Stimulated activated CD8-positive, alpha-beta memory T cell treated with anti-CD3 and anti-CD28 coated beads, Interleukin-15, amount 100 ng/mL, for 4 hours (primary cell): ENCODE measurements at places on chromosomes 16 and 17.

GRCh38 chr16:24737391-24737871 lies 8.0 kb downstream of the TNRC6A start:
- DNase-seq, result no peak

GRCh38 chr16:74902161-74902560 lies 82.8 kb downstream of the WDR59 start:
- no peak for DNase-seq

GRCh38 chr17:33593991-33594390 lies 300.9 kb upstream of the ASIC2 start:
- no peak for DNase-seq

DNA sequence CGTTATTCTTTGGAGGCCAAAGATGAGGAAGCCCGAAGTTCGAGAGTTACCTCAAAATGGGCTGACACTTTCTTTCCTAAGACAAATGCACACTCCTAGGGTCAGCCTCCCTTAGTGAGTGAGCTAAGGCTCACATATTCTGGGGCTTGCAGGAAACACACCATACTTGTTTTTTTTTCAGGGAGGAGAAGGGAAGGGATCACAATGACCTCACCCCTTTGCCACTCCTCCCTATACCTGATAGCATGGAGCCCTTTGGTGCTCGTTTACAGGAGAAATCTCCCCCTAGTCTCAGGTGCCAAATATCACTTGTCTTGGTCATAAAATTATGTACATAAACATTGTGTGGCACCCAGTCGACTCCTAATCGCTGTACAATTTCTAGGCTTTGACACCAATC lies 4.6 kb upstream of the TMEM100 start:
- no peak for DNase-seq

- no peak for DNase-seq
These were observed 82.0 kb upstream of the PLCG2 start for GRCh38 chr16:81696961-81697615.

DNA sequence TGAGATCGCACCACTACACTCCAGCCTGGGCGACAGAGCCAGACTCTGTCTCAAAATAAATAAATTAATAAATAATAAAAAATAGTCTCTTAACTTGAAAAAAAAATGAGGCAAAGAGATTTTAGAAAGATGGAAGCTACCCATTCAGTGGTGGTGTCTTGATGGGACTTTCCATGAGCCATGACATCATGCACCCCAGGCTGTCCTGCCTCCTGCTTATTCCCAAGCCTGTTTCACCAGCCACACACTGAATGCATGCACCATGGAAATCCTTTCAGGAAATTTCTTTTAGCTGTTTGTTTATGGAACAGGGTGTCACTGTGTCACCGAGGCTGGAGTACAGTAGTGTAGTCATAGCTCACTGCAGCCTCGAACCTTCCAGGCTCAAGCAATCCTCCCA lies 8.9 kb upstream of the DLX3 start:
- DNase-seq, result no peak

DNA sequence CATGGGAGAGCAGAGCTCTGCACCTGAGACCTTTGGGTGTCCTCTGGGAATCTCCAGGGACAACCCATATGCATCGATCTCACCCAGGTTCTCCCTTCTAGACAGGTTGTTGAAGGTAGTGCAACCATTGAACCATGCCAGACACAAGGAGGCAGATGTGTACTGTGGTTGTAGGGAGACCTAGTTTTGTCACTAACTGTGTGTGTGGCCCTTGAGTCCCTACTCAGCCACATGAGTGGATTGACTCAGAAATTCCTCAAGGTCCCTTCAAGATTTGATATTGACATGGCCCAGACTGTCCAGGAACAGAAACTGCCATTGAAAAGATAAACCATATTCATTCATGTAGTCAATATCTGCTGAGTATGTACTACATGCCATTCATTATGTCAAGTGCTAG lies 396.4 kb upstream of the CCL2 start:
- DNase-seq, result no peak

- DNase-seq, result no peak
These were observed 6.1 kb upstream of the SERPINF2 start for GRCh38 chr17:1736348-1737281.

DNA sequence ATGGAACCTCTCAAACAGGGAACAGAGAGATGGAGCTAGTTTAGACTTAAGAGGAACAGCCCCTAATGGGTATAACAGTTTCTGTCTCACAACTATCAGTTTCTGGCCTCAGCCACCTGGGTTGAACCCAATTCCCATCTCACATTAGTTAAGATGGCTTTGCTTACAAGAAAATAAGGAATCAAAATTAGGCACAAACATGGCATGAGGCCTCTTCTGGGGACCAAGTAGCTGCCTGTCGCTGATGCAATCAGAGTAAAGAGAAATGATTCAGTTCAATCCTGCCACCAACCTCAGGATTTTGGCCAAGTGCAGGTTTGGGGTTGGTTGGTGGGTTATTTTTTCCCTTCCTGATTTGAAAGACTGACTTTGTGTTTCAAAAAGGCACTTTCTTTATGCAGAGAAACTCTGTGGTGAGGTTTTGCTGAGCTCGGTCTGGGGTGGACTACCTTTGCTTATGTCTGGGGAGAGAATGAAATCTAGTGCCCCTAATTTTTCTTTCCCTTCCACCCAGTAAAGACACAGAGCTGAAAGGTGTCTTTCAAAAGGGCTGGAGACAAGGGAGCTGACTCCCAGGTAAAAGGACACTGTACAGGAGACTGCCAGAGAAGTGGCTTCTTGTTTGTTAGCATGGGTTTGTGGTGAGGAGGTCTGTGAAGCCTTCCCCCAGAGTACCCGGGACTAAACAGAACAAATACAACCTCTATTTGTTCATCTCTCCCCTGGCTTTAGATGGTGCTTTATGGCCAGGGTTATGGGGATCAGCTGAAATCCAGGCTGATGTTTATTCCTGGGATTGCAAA lies 44.8 kb upstream of the NFAT5 start:
- no peak for DNase-seq

- no peak for DNase-seq
These were observed 7.4 kb downstream of the ACD start for GRCh38 chr16:67652578-67653127.

- DNase-seq, result no peak
These were observed 17.8 kb downstream of the TSPOAP1 start for GRCh38 chr17:58310511-58311428.
